ENCODE measurements at places on chromosomes 6 and 20. TPM values are rescaled to one million over a fixed set of nuclear protein-coding genes. Genes with fewer than 3 reads are reported as not detected.

Gene LINC00237
- total RNA-seq, result not detected

Gene SASH1
- total RNA-seq, result 21.7 TPM

Gene LGSN
- total RNA-seq, result not detected

Gene HCK
- not detected for total RNA-seq

Gene KHDC1L
- total RNA-seq, result not detected

Gene COL10A1
- not detected for total RNA-seq
